Activated T-cell treated with anti-CD3 and anti-CD28 coated beads, Interleukin-2, amount 50 U/mL, for 4 hours (primary cell): ENCODE measurements at places on chromosomes 6 and 20. TPM values are rescaled to one million over a fixed set of nuclear protein-coding genes. Genes with fewer than 3 reads are reported as not detected.

The SUPT3H gene
- total RNA-seq = 15.7 TPM

The LAMP5 gene
- not detected for total RNA-seq

The ZNF512B gene
- total RNA-seq = 19.8 TPM

The GRM4 gene
- total RNA-seq = 0.29 TPM

- peak; percentile 71 for DNase-seq
These were observed 1.3 kb downstream of the MAPK14 start for GRCh38 chr6:36028877-36029324.

DNA sequence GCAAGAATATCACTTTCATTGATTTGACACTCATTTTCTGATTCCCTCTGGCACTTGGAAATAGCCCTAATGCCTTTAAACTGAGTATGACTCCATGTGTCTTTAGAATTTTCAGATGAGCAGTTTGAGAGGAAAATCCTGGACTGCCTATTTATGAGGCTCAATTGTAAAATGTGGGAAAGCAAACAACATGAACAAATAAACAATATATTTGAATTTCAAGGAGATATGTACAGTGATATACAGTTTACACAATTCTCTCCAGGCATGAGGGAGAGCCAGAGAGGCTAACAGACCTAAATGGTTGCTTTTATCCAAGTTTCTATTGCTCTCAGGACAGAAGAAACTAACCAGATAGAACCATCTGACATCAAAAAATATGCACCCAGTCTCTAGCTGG is 748.2 kb upstream of the NRSN1 start:
- DNase-seq = no peak

GRCh38 chr6:141744194-141744925 is 388.4 kb upstream of the GJE1 start:
- DNase-seq = no peak

DNA sequence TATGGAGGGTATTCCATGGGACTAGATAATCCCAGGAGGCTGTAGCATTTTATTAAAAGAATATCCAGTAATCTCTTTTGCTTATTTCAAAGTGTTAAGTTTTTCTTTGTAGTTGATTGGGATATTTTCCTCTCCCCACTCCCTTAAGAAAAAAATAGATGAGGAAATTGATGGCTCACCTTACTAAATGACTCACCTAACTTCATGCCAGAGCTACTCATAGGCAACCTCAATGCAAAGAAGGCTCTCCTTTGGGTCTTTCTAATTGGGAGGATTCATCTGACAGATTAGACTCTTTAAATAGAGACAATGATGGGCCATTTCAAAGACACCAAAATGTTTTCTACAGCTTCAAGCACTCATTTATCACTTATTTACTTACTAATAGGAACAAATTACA is 528.5 kb upstream of the BTBD3 start:
- no peak for DNase-seq

GRCh38 chr6:91412532-91412931 is 825.7 kb upstream of the MAP3K7 start:
- no peak for DNase-seq

- DNase-seq = no peak
These were observed 211.4 kb upstream of the SMLR1 start for GRCh38 chr6:130615816-130616215.
